ENCODE measurements at places on chromosomes 11 and 22.

- DNase-seq, result no peak
Observed at GRCh38 chr11:79182794-79183193, 258.0 kb downstream of the TENM4 start.

- no peak for DNase-seq
Observed at GRCh38 chr22:28405588-28405987, 274.1 kb downstream of the TTC28 start.

DNA sequence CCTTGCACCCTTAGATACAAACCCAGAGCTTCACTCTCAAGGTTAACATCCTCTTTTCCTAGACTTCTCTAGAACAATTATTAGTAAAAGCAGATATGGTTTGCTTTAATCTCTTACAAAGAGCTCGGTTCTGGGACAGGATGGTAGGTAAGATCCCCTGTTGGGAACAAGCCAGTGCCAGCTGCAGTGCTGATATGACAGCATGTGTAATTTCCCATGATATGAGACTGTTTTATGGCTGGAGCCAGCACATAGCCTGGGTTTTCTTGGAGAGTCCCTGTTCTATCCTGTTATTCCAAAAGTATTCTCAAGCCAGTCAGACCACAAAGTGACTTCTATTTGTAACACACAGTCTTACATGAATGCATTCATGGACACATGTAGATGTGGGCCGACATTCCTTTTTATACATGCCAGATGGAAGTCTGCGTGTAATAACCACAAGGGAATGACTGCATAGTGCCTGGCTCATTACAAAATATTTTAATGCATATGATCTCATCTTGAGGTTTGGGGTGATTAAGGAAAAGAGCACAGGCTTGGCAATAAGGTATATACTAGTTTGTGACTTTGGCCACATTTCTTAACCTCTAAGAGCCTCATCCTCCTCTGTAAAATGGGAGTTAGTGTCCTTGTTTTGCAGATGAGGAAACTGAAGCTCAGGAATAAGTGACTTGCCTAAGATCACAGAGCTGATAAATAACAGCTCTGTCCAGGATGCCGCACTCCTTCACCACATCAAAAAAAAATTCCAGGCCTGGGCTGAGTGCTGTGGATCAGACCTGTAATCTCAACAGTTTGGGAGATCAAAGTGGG, 21.8 kb downstream of the CLMP start:
- DNase-seq, result no peak

- no peak for DNase-seq
Observed at GRCh38 chr22:27146866-27147633, 489.7 kb downstream of the MIAT start.

DNA sequence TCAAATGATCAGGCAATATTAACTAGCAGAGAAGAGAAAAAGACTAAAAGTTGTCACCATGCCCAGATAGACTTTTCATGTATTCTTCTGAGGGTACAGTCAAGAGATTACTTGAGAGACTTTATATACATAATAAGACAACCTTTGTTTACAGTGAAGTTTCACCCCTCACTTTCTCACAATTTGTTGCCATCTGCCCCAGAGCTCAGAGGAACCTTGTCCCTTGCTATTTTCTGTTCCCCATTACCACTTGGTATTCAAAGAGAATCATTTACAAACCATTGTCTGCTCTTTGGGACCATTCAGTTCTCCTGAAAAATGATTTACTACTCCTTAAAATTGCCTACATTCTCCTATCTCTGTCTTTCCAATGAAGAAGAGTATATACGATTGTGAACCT, 544.6 kb downstream of the CNTN5 start:
- DNase-seq, result no peak

- no peak for DNase-seq
Observed at GRCh38 chr11:98725471-98725870, 295.3 kb upstream of the CNTN5 start.

- DNase-seq, result no peak
Observed at GRCh38 chr11:786235-787083, 3.4 kb downstream of the CEND1 start.

GRCh38 chr22:48926136-48926535, 901.5 kb downstream of the BRD1 start:
- no peak for DNase-seq

DNA sequence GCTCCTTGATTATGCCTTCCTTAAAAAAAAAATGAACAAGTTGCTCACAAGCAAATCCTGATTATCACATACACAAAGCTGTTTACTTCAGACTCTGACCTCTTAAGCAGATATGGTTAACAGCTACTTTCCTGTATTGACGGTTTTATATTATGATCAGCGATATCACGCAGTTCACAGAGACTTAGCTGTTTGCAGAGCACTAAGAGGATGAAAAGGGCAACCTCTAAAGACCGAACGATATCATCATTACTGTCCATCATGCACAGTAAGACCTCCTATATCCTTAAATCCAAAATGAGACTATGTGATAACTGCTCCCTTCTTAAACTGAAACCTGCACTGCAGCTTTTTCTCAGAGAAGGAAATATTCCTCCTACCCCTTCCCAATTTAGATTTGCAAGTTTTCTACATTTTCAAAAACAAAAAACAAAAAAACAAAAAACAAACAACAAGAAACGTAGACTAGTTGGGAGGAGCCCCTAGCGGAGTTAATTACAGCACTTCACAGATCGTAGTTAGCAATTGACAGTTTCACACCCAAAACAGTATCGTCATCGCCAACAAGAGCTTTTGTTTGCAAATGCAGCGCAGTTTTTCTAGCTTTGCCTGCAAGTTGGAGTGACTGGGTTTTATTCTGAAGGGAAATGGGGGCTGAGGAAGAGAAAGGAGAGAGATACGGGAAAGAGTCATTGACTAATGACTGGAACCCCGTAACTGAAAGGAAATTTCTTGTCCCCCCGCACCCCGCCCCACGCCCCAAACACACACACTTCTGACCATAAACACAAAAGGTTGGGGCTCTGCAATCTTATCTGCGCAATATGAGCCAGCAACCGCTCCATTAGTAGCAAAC, 1.2 kb downstream of the DDX6 start:
- DNase-seq, result no peak

GRCh38 chr11:10543782-10544181, 2.8 kb upstream of the RNF141 start:
- DNase-seq, result no peak
